ENCODE measurements at places on chromosomes 11 and 22. TPM values are rescaled to one million over a fixed set of nuclear protein-coding genes. Genes with fewer than 3 reads are reported as not detected.

Gene PANX2
- total RNA-seq: 10.6 TPM

Gene CDPF1
- total RNA-seq: 5.1 TPM

Gene MRGPRX3
- not detected for total RNA-seq

Gene YDJC
- total RNA-seq: 10.0 TPM

Gene OR2AG2
- total RNA-seq: not detected

Gene OR10D3
- total RNA-seq: not detected

Gene TTC36
- total RNA-seq: 116 TPM

Gene WT1
- not detected for total RNA-seq

GRCh38 chr22:27719535-27720227 is 81.9 kb downstream of the MN1 start:
- DNase-seq: no peak

- DNase-seq: no peak
These were observed 125.9 kb downstream of the TEAD1 start for GRCh38 chr11:12800032-12800671.

DNA sequence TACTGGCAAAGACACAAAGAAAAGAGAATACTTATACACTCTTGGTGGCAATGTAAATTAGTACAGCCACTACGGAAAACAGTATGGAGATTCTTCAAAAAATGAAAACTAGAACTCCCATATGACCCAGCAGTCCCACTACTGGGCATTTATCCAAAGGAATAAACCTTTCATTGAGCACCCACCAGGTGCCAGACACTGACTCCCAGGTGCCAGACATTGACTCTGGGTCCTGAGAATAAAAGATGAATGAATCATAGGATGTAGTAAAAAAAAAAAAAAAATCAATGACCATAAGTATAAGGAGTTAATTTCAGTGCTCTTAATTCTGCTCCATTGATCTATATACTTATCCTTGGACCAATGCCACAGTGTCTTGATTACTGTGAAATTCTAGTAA is 28.2 kb downstream of the HEPHL1 start:
- no peak for DNase-seq

GRCh38 chr22:28948424-28948823 is 65.1 kb downstream of the ZNRF3 start:
- no peak for DNase-seq

DNA sequence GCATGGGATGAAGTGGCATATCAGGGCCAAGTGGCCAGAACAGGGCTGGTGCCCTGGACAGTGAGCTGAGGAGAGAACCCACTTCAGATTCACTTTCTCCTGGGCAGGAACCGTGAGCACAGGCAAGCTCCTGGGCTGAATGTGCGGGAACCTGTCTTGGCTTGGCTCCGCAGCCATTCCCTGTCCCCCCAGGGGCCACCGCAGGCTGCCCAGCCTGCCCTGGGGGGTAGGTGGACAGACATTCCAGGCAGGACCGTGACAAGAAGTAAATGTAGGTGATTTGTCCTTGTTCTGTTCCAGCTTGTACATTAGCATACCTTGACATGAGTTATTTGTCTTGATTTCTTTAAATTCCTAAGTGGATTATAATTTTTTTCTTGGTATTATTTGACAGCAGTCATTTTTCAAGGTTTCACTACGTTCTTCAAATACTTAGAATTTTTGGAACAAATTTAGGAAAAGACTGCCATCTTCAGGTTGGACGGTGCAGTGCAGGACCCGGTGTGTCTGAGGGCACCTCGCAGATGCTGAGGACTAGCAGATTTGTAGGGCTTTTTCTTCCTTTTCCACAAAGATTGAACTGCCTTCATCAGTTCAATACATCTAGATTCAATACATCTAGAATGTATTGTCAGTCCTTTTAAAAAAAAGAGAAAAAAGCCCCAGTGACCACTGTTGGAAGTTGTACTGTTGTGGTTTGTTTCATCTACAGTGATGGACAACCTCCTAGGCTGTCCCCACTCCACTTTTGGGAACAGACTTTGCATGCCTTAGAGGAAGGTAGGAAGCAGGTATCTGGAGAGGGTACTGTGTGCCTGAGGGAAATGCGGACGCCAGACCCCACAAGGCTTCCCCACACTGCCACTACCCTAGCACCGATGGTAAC is 115.1 kb upstream of the RASSF10 start:
- DNase-seq: no peak

DNA sequence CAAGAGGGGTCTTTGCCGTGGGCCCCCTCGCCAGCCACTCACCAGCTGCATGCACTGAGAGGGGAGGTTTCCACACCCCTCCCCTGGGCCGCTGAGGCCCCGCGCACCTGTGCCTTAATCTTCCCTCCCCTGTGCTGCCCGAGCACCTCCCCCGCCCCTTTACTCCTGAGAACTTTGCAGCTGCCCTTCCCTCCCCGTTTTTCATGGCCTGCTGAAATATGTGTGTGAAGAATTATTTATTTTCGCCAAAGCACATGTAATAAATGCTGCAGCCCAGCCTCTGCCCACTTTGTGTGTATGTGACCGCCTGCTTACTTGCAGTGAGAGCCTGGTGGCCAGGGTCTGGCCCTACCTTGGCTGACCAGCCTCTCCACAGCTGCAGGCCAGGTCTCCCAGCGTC is 2.8 kb upstream of the CRACR2B start:
- DNase-seq: no peak

- no peak for DNase-seq
These were observed 286.4 kb upstream of the TENM4 start for GRCh38 chr11:79727221-79727620.

Data from left lobe of liver (tissue), 2 donors.